ENCODE measurements at places on chromosomes 16 and 17. TPM values are rescaled to one million over a fixed set of nuclear protein-coding genes. Genes with fewer than 3 reads are reported as not detected.

Gene TMEM114
- not detected for total RNA-seq

Gene AMZ2
- 120 TPM for total RNA-seq

- no peaks in the 10 kb centered on the region for H3K27me3 ChIP-seq
- H3K4me1 ChIP-seq: peaks cover 31% of the 10 kb centered on the region
- no peak overlapping the region for H3K4me3 ChIP-seq
- H3K27ac ChIP-seq: no peak overlapping the region
- H3K36me3 ChIP-seq: peaks cover 59% of the 10 kb centered on the region
Measured at GRCh38 chr16:48317026-48317425, 68.2 kb downstream of the SIAH1 start.

DNA sequence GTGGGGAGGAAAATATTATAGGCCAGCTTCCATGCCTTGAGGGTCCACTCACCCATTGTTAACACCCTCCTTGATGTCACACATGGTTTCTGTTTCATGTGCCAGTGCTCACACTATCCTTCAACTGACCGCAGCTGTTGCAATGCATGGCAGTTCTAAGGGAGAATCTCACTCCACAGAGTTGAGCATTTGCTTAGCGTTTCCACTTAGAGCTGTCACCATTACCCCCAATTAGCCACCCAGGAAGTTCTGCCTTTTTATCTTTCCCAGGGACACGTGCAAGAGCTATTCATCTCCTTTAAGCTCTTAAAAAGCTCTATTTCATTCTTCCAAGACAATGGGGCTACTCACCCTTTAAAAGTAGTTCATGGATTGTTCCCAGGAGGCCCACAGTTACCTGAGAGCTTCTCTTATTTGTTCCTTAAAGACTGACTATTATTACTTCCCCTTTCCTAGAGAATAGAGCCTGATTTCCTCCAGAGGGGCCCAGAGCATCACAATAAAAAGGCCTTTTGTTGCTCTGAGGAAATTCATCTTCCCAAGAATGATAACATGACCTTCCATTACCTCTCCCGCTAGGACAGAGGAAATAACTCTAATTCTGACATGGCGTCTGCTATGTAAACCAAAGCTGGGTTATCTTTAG lies 126.8 kb downstream of the CACNG3 start:
- H3K36me3 ChIP-seq: peaks cover 1% of the 10 kb centered on the region
- no peak overlapping the region for H3K4me3 ChIP-seq
- H3K27ac ChIP-seq: no peak overlapping the region
- no peaks in the 10 kb centered on the region for H3K4me1 ChIP-seq

DNA sequence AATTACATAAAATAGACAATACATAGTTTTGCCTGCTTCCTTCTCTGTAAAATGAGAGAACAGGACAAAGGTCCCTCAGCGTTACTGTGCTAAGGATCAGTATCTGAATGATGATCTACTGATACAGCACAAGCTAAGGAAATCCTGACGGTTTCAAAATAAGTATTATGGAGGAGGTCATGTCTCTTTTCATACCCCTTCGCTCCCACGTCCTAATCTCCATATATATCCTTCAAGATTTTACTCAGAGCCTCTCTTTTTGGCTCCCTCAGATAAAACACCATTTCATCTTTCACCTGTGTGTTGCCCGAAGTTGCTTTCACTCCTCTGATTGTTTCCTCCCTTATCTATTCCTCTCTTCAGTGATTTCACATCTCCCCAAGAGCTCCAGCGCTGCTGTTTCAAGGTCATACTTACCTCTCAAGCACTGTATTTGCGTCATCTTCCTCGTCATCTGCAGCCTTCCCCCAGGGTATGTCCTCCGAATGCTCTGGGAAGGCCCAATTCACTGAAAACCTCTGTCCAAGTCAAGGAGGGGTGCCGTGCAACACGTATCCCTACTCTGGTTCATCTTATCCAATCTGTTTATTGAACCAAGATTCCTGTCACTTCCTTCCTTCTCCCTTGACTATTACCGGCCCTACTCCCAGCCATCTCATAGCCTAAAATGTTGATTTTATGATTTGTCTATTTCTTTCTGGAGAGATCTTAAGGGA lies 1.2 kb upstream of the BLTP2 start:
- DNase-seq: no peak
- H3K27ac ChIP-seq: peak overlapping the region; percentile 88
- H3K36me3 ChIP-seq: peaks cover 23% of the 10 kb centered on the region
- peak overlapping the region; percentile 87 for H3K4me3 ChIP-seq
- H3K4me1 ChIP-seq: peaks cover 31% of the 10 kb centered on the region
- no peaks in the 10 kb centered on the region for H3K27me3 ChIP-seq

GRCh38 chr17:81427173-81428120 lies 32.2 kb downstream of the BAHCC1 start:
- peaks cover 27% of the 10 kb centered on the region for H3K27me3 ChIP-seq
- no peak for DNase-seq
- peaks cover 3% of the 10 kb centered on the region for H3K4me1 ChIP-seq
